ENCODE measurements at places on chromosomes 5 and 9.

DNA sequence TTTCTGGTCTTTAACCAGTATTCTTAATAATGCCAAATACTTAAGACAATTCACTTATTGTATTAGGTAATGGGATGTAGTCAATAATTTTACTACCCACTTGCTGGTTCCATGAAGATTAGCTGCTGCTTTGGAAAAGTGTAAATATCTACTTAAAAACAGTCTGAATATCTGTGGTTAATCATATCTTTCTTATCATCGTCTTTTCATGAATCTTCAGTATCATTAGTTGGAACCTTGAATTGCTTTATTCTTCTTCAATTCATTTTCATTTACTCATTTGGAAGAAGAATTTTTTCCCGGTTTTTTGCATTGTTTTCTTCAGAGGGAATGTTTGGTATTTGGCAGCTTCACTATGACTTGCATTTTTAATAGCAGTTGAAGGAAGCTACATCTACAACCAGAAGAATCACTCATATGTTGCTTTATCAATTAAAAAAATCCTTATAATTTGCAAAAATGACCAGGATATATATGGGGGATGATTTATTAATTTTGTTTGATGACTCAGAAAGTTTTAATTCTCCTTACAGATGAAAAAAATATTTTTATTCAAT lies 1398.3 kb upstream of the CDH6 start:
- no peak for DNase-seq

- DNase-seq = peak; percentile 79
Observed at GRCh38 chr9:113363336-113363735, 13.4 kb downstream of the HDHD3 start.

- DNase-seq = peak; percentile 47
Observed at GRCh38 chr5:73122875-73123810, 2.8 kb downstream of the TMEM171 start.

DNA sequence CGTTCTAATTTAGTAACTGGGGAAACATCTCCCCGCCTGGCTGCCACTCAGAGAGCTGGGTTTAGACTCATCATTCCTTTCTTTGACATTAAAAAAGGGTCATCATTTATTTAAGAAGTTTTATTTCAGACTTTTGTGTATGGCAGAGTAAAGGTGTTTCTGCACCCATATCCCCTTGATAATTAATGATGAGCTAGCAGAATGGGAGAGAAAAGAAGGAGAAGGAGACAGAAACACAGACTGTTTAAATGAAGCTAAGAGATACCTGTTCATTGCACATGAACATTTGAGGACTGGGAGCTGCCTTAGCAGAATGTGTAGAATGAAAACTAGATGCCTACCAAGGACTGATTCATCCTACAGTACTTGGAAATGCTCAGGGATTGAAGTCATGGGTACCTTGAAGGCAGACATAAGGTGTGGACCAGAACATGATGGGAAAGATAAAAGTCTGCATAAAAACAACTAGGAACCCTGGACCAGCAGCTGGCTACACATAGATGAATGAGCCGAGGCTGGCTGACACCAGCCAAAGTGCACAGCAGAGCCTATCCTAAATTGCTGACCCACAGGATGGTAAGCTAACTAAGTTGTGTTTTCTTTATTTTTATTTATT lies 48.3 kb upstream of the SPATA31C2 start:
- no peak for DNase-seq

GRCh38 chr5:31962351-31962751 lies 211.8 kb downstream of the GOLPH3 start:
- no peak for DNase-seq

- DNase-seq = no peak
Observed at GRCh38 chr5:68110264-68110663, 105.3 kb upstream of the PIK3R1 start.

GRCh38 chr9:86705490-86705889 lies 241.8 kb downstream of the GAS1 start:
- DNase-seq = no peak

GRCh38 chr9:76297721-76298239 lies 96.4 kb downstream of the RFK start:
- DNase-seq = no peak

- no peak for DNase-seq
Observed at GRCh38 chr5:119368238-119368630, 12.4 kb downstream of the TNFAIP8 start.

- DNase-seq = peak; percentile 76
Observed at GRCh38 chr5:160312134-160312959, at the start of gene CCNJL. TSS of gene CCNJL (minus strand) at chr5:160312564. CDS start at chr5:160311923, 641 bp downstream.

- DNase-seq = no peak
Observed at GRCh38 chr9:79945016-79945415, 373.3 kb downstream of the TLE4 start.

DNA sequence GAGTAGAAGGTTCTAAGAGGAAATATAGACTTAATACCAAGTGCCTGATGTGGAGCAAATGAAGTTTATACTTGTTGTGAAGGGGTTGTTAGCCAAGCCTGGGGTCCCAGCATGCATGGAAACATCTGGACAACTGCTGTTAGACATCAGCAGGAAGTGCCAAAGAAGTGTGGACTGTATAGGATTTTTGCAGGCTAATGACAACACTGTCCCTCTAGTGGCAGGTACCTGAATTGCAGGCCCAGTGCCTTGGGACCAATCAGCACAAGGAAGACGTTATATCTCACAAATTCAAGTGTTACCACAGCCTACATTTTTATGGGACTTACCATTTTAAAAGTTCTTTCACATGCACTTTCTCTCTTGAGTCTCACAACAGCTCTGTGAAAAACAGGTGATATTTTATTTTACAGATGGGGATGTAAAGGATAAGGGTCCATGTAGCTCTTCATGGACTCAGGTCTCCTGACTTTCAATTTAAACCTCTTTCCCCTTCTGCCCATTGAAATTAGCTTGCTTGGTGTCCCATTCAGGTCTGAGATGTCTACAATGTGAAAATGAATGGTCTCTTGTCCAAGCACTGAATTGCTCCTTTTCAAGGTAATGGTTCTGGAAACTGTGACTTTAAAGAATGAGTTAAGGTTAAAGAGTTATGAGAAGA lies 89.0 kb upstream of the MAP1B start:
- DNase-seq = peak; percentile 59

DNA sequence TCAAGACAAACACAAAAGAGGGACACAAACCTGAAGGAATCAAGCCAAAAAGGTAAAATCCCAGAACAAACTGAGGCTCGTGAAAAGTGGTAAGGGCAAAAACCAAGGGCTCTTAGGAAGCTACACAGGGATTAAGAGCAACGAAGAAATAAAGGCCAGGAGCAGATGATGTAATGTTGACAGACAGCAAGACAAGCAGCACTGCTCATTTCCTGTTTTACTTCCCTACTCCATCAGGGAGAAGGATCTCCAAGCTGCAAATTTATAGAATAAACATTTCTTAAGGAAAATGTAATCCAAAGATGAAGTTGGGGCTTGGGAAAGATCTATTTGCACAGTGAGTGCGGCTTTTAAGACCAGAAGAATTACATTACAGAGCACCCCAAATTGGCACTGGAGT lies 182.3 kb upstream of the MAP1B start:
- DNase-seq = no peak

DNA sequence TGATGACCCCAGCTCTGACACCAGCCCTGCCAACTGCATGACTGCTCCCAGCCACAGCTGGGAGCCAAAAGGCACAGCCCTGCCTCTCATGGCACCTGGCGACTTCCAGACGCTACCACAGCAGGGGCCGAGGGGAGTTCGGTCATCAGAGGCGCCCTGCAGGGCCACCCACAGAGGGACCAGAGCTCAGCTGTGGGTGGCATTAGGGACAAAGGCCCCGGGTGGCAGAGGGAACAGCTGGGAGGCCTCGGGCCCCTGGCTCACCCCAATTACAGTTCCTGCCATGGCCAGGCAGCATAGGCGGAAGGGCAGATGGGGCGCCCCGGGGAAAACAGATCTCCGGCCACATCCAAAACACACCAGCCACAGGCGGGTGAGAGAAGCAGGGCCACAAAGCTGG lies 3.6 kb downstream of the SOHLH1 start:
- DNase-seq = peak; percentile 84

DNA sequence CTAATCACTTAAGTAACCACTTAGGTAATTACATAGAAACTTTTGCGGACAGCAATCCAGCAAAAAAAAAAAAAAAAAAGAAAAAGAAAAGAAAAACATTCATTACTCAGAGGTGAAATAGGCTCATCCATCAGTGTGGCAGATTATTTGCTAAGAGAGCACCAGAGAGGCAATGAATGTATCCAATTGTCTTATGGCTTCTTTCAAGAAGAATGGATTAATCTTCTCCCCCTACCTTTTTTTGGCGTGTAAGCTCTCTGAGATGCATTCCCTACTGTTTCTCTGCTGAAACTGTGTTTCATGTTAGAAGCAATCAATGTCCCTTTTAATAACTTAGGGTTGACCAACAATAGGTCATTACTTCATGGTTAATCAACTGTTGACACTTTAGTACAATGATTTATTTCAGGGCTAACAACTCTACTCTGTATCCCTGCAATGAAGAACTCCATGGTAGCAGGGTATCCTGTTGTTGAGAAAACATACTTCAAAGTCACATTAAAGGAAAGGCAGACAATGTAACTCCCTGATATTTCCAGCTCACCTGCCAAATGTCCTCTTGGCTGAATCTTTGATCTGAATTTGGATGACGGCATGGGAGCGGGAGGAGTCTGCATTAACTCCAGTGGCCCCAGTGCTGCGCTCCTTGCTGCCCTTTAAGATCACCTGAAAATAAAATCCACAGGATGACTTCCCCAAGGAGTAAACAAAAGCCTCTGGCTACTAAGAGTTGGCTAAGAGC lies 57.6 kb downstream of the KIF24 start:
- no peak for DNase-seq

DNA sequence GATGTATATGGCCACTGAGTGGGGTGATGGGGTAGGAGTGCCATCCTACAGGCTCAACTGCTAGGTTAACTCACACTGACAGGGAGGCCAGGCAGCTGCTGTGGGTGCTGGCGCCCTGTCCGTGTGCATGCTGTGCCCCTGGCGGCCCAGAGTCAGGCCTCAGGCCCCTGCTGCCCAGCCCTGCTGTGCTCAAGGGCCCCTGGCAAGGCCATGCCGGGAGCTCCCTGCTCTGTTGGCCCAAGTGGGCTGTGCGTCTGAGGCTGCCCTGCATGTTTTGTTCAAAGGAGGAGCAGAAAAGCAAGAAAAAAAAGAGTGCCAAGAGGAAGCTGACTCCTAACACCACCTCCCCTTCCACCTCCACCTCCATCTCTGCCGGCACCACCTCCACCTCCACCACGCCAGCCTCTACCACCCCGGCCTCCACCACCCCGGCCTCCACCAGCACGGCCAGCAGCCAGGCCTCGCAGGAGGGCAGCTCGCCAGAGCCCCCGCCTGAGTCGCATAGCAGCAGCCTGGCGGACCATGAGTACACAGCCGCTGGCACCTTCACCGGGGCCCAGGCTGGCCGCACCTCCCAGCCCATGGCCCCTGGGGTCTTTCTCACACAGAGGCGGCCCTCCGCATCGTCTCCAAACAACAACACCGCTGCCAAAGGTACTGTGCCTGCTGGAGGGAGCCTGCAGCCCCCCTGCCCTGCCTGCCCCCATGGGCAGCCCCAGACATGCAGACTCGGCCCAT lies 100.1 kb downstream of the PHF2 start:
- no peak for DNase-seq

DNA sequence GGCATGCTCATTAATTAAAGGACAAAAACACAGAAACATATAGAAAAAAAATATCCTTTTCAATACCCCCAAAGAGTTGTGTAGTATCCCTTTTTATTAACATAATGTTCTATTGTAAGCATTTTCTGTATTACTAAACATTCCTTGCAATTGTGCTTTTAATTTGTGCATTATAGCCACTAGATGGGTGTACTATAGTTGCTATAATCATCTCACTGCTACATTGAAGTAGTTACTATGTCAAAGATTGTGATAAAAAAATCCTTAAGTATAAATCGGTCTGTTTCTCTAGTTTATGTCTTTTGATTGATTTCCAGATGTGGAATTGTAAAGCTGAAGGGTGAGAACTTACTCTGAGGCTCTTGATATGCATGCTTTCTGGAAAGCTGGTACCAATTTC lies 21.4 kb downstream of the FREM1 start:
- DNase-seq = no peak

- peak; percentile 52 for DNase-seq
Observed at GRCh38 chr9:129476821-129477611, 143.9 kb downstream of the C9orf50 start.

DNA sequence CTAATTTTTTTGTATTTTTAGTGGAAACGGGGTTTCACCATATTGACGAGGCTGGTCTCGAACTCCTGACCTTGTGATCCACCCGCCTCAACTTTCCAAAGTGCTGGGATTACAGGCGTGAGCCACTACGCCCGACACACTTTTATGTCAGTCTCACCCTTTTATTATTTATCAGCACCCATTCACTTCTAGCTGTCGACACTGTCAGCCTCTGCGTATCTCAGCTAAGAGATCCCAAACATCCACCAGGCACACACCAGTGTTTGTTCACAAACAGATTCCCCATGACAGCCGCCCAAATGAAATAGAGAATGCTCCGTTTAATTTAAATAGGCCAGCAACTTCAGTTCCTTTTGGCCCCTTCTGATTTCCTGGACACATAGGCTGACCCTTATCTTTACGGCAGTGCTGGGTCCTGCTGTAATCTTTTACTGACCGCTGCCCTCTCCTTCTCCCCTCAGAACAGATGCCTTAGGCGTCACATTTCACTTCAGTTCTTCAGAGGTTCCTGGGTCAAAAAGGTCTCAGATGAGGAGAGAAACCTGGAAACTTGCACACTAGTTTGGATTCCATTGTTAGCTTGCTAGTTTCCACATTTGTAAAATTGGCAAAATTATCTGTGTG lies 43.1 kb upstream of the CKMT2 start:
- no peak for DNase-seq

GRCh38 chr9:90860826-90861225 lies 59.2 kb downstream of the SYK start:
- DNase-seq = no peak

GRCh38 chr5:53545744-53546143 lies 14.7 kb upstream of the NDUFS4 start:
- no peak for DNase-seq

- DNase-seq = no peak
Observed at GRCh38 chr5:34626036-34626435, 30.1 kb upstream of the RAI14 start.

DNA sequence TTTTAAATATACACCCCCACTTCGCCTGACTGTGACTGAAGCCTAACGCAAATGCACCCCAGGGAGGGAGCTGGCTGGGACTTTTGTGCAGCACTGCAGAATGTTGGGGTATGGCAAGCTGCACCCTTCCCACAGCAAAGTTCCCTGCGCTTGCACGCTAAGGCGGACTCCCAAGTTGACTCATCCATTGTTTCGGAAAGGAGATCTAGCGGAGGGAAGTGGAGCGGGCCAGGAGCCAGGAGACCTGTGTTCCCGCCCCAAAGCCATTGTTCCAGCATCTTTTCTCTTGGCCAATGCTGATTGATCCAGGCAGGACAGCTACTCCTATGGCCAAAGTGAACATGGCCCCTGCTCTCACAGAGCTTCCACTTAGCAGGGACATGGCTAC lies 202.9 kb downstream of the AOPEP start:
- DNase-seq = no peak

Data from SJCRH30 (cell line).